ENCODE measurements at places on chromosomes 2 and 18.

GRCh38 chr2:216659276-216659675 lies 26.1 kb downstream of the IGFBP2 start:
- DNase-seq, result no peak

DNA sequence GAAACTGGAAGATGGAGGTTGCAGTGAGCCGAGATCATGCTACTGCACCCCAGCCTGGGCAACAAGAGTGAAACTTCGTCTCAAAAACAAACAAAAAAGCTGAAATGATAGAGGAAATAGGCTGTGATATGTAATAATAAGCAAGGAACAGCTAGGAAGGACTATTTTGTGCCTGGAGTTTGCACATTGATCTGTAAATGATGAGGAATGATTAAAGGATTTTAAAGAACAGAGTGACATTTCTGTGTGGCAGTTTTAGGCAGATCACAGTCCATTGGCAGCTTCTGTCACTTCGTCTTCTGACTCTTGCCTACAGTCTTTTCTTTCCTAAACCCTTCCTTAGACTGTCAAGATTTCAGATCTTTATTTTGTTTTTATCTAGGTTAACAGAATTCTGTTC lies 19.4 kb downstream of the EPB41L5 start:
- DNase-seq, result no peak

- DNase-seq, result no peak
Observed at GRCh38 chr2:159249990-159250715, 36.4 kb downstream of the WDSUB1 start.

DNA sequence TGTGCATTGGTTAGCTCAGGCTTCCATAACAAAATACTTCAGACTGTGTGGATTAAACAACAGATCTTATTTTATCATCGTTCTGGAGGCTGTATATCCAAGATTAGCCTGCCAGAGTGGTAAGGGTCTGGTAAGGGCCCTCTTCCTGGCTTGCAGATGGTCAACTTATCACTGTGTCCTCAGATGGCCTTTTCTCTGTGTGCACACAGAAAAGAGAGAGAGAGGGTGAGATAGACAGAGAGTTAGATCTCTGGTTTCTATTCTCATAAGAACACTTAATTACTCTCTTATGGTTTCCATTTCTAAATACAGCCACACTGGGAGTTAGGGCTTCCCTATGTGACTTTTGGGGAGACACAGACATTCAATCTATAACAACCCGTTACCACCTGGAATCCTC lies 1003.5 kb downstream of the TSN start:
- DNase-seq, result no peak

DNA sequence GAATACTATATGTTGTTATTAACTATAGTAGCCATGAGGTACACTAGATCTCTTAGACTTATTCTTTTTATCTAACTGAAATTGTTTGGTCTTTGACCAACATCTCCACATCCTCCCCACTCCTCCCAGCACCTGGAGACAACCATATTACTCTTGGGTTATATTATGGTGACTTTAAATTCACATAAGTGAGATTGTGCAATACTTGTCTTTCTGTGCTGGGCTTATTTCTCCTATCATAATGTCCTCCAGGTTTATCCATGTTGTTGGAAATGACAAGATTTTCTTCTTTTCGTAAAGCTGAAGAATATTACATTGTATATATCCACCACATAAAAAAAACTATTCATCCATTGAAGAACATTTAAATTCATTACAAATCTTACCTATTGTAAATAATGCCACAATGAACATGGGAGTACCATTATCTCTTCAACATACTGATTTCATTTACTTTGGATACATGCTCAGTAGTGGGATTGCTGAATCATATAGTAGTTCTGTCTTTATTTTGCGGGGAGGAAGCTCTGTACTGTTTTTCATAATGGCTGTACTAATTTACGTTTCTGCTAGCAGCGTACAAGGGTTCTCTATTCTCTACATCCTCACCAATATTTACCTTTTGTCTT lies 159.2 kb upstream of the SCN7A start:
- DNase-seq, result no peak

DNA sequence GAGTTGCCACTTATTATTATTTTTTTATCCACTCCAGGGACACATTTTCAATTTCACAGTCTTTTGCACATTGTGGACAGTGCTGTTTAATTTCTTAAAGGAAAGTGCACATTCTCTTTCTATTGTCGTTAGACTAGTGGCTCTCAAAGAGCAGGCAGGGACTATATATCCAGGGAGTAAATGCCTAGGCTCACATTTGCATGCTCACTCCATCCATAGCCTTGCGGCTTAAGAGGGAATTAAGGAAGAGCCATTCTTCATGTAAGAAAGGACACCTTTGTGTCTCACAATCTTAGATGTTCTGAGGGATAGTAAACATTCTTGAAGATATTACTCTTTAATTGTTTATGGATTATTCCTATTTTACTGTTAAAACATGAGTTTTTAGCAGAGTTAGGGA lies 70.8 kb downstream of the FIGN start:
- no peak for DNase-seq

DNA sequence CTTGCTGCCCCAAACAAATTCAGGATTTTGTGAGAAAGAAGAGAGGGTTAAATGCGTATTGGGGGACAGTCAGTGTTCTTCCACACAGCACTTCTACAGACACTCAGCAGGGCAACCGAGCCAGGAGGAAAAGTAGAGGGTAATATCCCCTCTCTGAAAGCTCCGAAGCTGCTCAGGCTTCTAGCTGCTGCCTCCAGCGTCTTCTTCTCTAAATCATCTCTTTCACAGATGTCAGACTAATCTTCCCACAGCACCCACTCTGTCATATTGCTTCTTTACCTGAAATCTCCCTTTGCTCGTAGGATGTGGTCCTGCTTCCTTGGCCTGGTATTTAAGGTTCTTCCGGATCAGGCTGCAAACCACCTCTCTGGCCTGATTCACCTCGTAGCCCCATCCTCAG lies 117.6 kb upstream of the HAAO start:
- no peak for DNase-seq

DNA sequence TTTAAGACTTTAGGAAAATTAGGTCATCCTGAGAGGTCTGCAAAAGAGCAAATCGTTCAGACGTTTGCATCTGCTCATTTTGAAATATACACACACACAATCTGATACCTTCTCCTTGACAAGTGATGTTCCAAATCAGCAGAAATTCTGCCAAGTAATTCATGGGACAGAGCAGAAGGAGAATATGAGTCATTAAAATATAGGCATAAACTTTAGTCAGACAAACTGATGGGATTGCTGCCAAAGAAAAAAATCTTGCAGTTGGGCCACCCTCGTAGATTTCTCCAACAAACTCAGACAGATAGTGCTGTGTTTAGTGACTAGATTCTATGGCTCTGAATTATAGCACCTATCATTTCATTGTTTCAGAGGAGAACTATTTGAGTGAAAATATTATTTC lies 336.3 kb downstream of the NYAP2 start:
- no peak for DNase-seq

GRCh38 chr2:237438080-237438940 lies 24.3 kb upstream of the COL6A3 start:
- DNase-seq, result no peak

- no peak for DNase-seq
Observed at GRCh38 chr18:75269696-75270095, 59.1 kb downstream of the TSHZ1 start.

GRCh38 chr2:237060534-237061312 lies 25.0 kb upstream of the COPS8 start:
- DNase-seq, result peak; percentile 8

- no peak for DNase-seq
Observed at GRCh38 chr2:232104076-232104646, 142.6 kb downstream of the DIS3L2 start.

DNA sequence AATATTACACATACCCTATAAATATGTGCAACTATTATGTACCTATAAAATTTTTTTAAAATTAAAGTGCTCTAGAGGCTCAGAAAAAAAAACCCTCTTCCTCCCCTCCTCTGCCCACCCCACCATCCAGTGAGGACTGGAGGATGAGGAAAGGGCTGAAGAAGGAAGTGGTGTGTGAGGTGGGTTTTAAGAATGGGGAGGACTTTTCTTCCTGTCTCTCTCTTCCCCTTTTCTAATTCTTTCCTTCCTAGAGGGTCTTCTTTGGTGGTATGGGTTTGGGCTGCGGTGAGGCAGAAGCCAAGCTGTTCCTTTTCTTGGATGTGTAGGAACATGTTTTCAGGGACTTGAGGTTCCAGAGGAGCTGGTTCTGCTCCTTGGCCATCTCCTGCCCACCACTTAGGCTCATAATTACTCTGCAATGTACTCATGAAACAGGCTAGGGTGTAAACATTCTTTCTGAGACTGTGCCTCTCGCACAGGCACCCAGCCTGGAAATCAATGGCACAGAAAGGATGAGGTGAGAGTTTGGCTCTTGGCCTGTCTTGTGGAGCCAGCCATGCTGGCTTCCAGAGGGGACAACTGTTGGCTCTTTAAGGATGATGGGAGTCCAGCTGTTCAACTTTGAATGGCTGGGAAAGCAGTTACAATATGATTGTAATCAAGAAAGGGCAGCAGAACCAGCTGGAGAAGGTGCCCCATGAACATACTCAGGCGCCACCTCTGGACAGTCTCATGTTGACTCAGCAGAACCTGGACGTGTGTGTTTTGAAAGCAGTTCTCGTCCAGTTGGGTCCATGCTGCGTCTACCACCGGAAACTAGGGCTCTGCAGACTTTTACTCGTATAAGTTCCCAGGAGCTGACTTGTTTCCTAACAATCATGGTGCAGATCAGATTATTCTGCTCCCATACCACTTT lies 38.3 kb downstream of the IL1RL2 start:
- DNase-seq, result no peak

DNA sequence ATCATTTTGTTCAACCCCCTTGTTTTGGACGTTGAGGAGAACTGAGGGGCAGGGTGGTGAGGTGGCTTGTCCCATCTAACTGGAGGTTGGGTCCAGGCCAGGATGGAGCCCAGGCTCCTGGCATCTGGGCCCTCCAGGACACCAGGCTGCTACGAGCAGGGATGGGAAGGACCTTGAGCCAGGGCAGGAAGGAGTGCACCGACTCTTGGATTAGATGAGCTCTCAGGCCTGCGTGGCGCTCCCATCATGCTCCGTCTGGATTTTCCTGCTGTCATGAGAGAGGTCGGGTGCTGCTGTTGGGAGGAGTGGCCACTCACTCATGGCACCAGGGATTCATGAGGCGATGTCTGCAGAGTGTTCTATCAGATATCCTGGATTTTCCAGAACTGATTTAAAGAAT lies 18.3 kb upstream of the ALLC start:
- DNase-seq, result no peak

- no peak for DNase-seq
Observed at GRCh38 chr2:158817588-158817987, 22.5 kb downstream of the DAPL1 start.

DNA sequence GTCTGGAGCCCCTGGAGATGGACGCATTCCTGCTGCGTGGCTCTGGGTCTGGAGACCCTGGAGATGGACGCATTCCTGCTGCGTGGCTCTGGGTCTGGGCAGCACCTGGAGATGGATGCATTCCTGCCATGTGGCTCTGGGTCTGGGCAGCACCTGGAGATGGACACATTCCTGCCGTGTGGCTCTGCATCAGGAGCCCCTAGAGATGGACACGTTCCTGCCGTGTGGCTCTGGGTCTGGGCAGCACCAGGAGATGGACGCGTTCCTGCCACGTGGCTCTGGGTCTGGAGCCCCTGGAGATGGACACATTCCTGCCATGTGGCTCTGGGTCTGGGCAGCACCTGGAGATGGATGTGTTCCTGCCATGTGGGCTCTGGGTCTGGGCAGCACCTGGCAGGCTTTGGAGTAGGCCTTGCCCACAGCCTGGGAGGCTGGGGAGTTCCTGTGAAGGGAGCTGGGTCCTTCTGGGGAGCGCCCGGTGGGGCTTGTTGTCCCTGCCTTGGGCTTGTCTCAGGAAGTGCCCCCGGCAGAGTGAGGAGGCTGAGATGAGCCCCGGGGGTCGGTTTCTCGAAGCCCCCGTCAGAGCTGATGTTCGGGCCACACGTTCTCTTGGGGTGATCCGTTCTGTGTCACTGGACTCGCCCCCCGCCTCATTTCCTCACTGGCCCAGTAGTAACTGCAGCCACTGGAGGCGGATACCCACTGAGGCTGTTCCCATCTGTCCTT lies 41.0 kb downstream of the SH3BP4 start:
- no peak for DNase-seq

GRCh38 chr2:237065071-237065377 lies 20.7 kb upstream of the COPS8 start:
- DNase-seq, result no peak

Measured in CD4-positive, alpha-beta T cell treated with Interleukin-2 at 100 ng/mL for 4 hours (primary cell).